ENCODE measurements at places on chromosomes 2 and 18.

- DNase-seq, result no peak
Observed at GRCh38 chr2:124920448-124920847, 895.4 kb downstream of the CNTNAP5 start.

GRCh38 chr2:206004004-206004693 lies 81.8 kb downstream of the INO80D start:
- DNase-seq, result no peak

GRCh38 chr18:62522178-62522503 lies 684 bp upstream of the ZCCHC2 start:
- DNase-seq, result no peak

GRCh38 chr18:33923980-33924379 lies 300.7 kb downstream of the NOL4 start:
- no peak for DNase-seq

DNA sequence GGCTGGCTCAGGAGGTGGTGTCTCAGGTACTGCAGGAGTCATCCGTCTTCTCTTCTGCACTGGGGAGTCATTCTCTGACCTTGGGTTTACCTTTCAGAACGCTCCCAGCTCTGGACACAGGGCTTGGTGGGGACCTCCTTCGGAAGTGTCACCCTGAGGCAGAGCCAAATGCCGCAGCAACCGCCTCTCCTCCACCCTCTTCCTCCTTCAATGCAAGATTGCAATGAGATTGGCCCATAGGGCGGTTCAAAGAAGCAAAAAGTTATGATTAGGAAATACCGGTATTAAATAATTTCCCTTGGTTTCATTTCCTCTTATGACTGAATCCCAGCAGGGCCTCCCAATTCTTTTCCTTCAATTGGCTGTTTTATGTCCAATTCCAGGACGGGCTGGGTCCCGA lies 178.8 kb downstream of the ACKR3 start:
- DNase-seq, result no peak

GRCh38 chr2:177064422-177064821 lies 148.2 kb upstream of the HNRNPA3 start:
- no peak for DNase-seq

DNA sequence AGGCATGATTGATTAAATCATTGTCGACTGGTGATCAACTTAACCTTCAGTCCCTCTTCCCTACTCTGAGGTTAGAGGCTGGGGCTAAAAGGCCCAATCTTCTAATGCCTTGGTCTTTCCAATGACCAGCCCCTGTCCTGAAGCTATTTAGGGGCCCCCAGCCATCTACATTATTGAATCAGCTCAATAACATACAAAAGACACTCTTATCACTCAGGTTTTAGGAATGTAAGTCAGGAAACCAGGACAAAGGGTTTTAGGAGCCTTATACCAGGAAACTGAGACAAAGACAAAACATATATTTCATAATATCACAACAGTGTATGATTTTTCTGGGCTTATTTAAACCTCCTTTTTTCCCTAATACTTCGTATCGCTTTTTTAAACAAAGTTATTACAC lies 198.6 kb downstream of the RNF152 start:
- DNase-seq, result no peak

DNA sequence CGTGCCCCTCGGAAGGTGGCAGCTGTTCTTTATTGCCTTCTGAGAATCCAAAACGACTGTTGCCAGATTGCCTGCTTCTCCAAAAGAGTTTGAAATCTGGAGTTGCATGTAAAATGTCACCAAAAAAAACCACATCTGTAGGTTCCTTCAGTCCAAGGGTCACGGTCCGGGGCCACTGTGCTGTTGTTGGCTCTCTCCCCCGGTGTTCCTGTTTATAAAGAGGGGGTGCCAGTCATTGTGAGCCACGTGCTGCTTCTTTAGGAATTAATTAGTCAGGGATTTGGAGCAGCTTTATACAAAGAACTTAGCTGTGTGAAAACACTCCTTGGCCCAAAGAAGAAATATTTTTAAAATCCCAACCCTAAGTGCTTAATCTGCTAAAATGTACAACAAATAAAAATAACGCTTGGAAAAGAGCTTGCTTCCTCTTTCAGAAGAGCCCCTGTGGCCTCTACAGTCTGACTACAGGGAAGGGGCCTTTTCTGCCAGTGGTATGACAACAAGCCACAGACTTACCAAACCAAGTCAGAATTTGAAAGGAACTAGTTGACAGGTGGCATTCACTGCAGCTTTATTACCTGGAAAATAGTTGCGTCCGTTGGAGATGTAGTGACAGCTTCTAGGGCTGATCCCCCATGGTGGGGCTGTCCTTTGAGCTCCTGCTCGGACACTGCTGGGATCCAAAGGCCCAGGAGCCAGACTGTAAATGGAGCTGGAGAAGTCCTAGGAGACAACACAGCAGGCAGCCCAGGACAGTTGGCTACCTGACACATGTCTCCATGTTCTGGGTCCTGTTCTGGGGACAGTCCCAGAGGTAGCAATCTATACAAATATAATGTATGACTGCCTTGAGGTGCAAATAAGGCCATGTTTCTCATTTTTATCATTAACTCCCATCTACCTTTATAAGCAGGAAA lies 84.5 kb upstream of the SLC1A4 start:
- DNase-seq, result no peak

DNA sequence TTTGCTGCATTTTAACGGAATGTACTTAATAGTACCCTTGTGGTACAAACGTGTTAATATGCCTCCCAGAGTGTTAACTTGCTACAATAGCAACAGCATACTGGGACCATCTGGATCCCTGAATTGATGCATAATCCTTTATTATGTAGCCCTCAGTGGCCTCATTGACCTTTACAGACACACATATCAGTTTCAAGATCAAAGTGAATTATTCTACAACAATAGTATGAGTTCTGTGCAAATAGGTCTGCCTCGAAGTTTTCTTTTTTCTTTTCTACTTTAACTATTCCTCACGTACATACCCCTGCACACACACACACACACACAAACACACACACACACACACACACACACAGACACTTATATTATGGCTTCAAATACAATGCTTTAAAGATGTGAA lies 1622.1 kb downstream of the LRP1B start:
- DNase-seq, result no peak

DNA sequence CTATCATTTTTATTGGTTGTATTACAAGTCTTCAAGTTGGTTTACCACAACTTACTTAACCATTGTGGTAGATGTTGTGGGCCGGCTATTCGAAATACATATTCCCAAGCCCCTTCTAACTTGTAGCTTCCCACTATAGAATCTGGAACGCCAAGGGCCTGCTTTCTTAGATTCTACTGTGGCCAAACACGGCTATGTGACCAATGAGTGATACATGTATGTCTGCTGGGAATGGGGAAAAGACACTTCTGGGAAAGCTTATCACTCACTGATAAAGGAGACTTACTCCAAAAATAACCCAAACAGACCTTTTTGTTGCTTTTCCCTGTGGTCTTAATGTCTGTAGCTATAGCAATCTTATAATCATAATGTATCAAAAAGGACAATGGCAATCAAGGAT lies 24.5 kb downstream of the STRN start:
- no peak for DNase-seq

GRCh38 chr2:67626656-67627055 lies 229.5 kb downstream of the ETAA1 start:
- no peak for DNase-seq

GRCh38 chr2:241558532-241559322 lies at the start of gene BOK:
BOK (plus strand) TSS chr2:241558745; CDS start chr2:241559484, 739 bp downstream.
- DNase-seq, result no peak

- no peak for DNase-seq
Observed at GRCh38 chr18:24930971-24931370, 421.0 kb downstream of the ZNF521 start.

DNA sequence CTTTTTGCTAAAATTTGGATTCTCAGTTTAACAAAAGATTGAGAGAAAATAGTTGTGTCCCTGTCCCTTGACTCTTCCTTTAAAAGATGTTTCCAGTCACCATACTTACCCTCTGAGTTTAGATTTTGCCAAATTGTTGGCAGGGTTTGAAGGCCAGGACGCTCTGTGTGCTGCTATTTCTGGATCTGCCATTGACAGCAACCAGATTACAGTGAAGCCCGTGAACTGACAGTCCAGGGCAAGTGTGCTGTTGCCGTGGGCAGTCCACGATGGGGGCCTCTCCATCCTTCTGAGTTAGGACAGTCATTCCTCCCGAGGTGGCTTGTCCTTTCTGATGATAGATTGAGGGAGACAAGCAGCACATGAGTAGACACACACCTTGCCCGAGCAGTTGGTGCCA lies 89.9 kb downstream of the PTPRM start:
- no peak for DNase-seq

- no peak for DNase-seq
Observed at GRCh38 chr2:188897096-188897495, 77.1 kb upstream of the COL3A1 start.
